Pulmonary artery endothelial cell (primary cell): ENCODE measurements at places on chromosomes 3 and 15. TPM values are rescaled to one million over a fixed set of nuclear protein-coding genes. Genes with fewer than 3 reads are reported as not detected.

DPH3 gene
- total RNA-seq = 17.7 and 22.7 TPM in 2 replicates

RHOV gene
- 0.07 TPM in 1 of 2 replicates, not detected in the other for total RNA-seq

SLC24A5 gene
- not detected in 2 replicates for total RNA-seq

FETUB gene
- total RNA-seq = not detected in 2 replicates

C2CD4A gene
- 0.74 and 3.2 TPM in 2 replicates for total RNA-seq

FHIT gene
- 1.1 and 1.3 TPM in 2 replicates for total RNA-seq

CFAP100 gene
- total RNA-seq = not detected in 2 replicates

KLF15 gene
- 2.3 and 4.3 TPM in 2 replicates for total RNA-seq

GRCh38 chr15:39880718-39881387 is 39.2 kb downstream of the GPR176 start:
- DNase-seq = no peak

GRCh38 chr3:81758275-81758674 is 3.2 kb downstream of the GBE1 start:
- no peak for DNase-seq

- no peak for DNase-seq
Measured at GRCh38 chr3:49803465-49804140, 542 bp downstream of the INKA1 start.

DNA sequence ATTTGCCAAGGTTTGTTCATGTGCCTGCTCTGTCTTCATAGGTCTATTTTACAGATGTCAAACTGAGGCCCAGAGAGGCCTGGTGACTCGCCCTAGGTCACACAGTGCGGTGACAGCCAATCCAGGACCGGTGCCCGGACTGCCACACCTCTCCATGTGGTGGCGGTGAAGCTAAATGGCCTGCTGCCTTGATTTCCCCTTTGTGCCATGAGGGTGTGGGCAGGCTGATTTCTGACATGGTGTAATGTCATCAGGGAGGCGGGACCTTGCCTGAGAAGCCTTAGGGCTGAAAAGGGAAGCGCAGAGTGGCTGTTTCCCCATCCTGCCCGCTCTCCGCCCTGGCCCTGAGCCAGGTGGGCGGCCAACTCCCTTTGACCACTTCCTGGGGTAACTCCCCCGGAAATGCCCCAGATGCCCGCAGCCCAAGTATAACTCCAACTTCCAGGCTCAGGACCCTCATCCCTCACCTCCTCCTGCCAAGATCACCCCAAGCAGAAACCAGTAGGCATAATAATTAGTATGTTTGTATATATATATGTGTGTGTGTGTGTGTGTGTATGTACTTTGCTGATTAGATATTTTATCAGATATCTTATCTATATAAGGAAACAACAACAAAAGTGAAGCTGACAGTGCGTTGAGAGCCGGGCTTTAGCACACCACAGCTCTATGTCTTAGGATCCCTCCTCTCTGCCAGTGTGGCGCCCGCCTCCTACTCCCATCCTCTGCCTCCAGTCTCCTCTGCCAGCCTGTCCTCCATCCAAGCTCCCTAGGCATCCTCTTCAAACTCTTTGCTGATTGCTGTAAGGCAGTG is 63.9 kb downstream of the IQSEC1 start:
- DNase-seq = no peak

GRCh38 chr15:45665261-45665660 is 30.4 kb downstream of the SQOR start:
- DNase-seq = no peak

- peak; percentile 75 for DNase-seq
Measured at GRCh38 chr3:101072300-101072699, 79.1 kb upstream of the ABI3BP start.

GRCh38 chr15:67914537-67915460 is 75.0 kb upstream of the RNU6-1 start:
- DNase-seq = no peak

- no peak for DNase-seq
Measured at GRCh38 chr3:10524799-10525301, 19.5 kb upstream of the ATP2B2 start.

DNA sequence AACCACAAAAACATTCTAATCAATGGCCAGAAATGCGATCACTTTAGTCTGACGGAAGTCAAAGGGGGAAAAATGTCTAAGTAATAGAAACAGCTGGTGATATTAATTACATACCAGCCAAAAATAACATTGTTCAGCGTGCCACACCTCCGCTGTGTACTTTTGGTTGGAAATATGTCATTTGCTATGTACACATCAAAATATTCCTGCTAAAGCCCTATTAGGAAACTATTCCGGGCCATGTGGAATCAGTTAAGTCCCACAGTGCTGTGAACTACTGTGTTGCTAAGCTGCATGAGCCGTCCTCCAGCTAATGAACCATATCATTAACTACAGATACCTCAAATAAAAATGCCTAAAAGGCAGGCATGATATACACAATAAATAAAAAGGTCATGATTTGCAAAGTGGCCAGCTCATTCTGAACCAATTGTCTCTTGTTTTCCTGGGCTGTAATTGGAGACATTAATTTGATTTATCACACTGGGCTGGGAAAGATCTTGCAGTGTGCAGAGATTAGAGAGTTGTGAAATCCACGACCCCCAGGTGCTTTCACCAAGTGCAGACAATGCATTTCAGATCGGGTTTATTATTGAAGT is 200.5 kb upstream of the LRTM1 start:
- DNase-seq = no peak

- no peak for DNase-seq
Measured at GRCh38 chr15:48062148-48062872, 58.5 kb upstream of the SLC24A5 start.

DNA sequence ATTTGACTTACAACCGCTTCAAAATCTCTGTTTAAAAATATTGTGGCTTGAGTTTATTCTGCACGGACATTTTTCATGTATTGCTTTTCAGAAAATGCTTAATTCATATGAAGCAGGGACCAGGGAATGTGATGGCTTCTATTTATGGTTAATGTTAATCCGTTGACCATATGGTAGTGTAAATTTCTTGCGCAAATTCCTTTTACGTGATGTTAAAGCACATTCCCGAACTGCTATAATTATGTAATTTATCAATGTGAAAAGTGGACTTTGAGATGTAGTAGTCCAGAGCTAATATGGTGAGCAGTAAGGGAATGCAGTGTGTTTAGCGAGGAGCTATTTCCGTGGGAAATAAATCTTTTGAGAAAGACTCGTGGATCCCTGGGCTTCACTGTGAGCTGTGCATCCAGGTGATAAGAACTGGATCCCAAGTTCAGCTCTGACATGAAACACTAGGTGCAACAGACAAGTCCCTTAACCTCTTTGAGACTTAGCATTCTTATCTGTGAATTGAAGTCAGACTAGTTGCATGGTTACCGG is 27.3 kb downstream of the ANAPC13 start:
- no peak for DNase-seq
